Memory B cell (primary cell): ENCODE measurements at places on chromosomes 1 and 21.
A peak's percentile ranks its signal among the peaks of the same experiment; 100 is the strongest.

- H3K27me3 ChIP-seq: no peaks in the 10 kb centered on the region
- peaks cover 6% of the 10 kb centered on the region for H3K4me1 ChIP-seq
- no peak overlapping the region for H3K27ac ChIP-seq
Observed at GRCh38 chr1:86648255-86648654, 56.1 kb upstream of the SH3GLB1 start.

DNA sequence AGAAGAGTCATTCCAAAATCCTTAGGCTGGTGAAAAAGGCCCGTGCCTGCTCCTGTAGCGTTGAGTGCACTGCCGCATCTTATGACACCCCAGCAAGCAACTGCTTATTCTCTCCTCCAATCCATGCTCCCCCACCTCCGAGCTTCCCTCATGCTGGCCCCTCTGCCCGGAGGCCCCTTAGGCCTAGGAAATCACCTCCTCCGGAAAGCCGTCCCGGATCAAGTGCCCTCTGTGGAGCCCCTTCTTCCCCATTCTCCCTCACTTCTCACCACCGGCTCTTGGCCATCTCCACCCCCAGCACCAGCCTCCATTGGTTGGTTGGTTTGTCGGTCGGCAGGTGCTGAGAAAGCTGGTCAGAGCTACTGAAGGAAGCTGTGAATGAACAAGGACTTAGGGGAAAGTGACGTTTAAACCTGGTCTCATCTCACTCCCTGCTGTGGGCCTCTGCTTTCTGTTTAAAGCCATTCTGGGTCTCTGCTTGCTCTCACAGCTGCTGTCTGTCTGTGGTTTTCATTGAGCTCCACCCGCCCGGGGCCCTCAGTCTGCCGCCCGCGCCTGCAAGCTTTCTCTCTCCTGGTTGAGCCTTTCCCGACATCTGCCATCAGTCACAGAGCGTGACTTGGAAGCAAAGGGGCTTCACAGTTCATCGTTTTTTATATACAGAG, 122.2 kb downstream of the KCNN3 start:
- H3K4me1 ChIP-seq: peaks cover 11% of the 10 kb centered on the region
- peak overlapping the region; percentile 3 for H3K4me3 ChIP-seq
- H3K27me3 ChIP-seq: peaks cover 29% of the 10 kb centered on the region
- no peaks in the 10 kb centered on the region for H3K36me3 ChIP-seq

DNA sequence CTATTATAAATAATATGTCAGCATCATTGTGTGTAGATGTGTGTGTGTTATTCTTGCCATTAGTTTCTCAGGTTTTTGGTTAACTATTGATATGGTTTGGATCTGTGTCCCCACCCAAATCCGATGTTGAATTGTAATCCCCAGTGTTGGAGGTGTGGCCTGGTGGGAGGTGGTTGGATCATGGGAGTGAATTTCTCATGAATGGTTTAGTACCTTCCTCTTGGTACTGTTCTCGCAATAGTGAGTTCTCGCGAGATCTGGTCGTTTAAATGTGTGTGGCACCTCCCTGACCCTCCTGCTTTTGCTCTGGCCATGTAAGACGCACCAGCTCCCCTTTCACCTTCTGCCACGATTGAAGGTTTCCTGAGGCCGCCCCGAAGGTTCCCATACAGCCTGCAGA, 9.6 kb upstream of the POFUT2 start:
- peaks cover 6% of the 10 kb centered on the region for H3K27me3 ChIP-seq
- H3K27ac ChIP-seq: no peak overlapping the region
- H3K36me3 ChIP-seq: peaks cover 2% of the 10 kb centered on the region
- peaks cover 14% of the 10 kb centered on the region for H3K4me1 ChIP-seq
- no peak for DNase-seq

- no peak overlapping the region for H3K27ac ChIP-seq
- DNase-seq: no peak
- H3K4me1 ChIP-seq: no peaks in the 10 kb centered on the region
- H3K27me3 ChIP-seq: peaks cover 17% of the 10 kb centered on the region
- H3K4me3 ChIP-seq: no peak overlapping the region
- no peaks in the 10 kb centered on the region for H3K36me3 ChIP-seq
Observed at GRCh38 chr1:37424523-37424922, 49.9 kb upstream of the ZC3H12A start.

- DNase-seq: no peak
- peaks cover 6% of the 10 kb centered on the region for H3K27me3 ChIP-seq
- no peak overlapping the region for H3K4me3 ChIP-seq
- H3K36me3 ChIP-seq: no peaks in the 10 kb centered on the region
- no peak overlapping the region for H3K27ac ChIP-seq
Observed at GRCh38 chr1:109529881-109530456, 9.7 kb upstream of the GPR61 start.

GRCh38 chr1:3420218-3420951, 34.1 kb upstream of the ARHGEF16 start:
- DNase-seq: no peak
- H3K4me1 ChIP-seq: peaks cover 4% of the 10 kb centered on the region
- no peak overlapping the region for H3K4me3 ChIP-seq
- H3K27me3 ChIP-seq: peaks cover 10% of the 10 kb centered on the region
- H3K36me3 ChIP-seq: no peaks in the 10 kb centered on the region
- no peak overlapping the region for H3K27ac ChIP-seq

DNA sequence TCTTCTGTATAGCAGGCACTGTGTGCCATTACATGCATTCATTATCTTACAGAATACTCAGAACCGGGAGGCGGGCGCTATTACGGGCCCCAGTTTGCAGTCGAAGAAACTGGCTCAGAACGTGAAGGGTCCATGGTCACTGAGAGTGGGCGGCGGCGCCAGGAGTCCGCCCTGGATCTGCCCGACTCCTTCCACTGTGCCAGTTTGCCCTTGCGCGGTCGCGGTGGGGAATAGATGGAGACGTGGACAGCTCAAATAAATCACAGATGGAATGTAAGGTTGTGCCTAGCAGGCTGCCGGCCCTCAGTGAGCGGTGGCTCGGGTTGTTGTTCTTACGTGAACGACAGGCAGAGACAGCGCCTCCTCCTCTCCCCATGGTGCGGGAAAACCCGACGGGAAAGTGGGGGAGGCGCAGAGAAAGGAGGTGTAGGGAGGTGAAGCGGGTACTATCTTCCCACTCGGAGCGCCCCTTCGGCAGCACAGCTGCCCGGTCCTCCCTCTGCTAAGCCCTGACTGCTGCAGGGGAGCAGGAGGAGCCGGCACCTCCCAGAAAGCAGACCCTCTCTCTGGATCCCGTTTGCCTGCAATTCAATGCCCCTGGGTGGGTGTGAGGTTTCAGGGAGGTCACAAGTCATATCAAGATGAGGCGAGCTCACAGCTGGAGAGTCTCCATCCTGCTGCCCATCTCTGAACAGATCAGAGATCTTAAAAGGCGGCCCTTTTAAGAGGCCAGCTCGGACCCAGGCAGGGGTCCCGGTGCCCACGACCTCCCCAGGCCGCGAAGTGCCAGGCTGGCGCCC, 1.1 kb downstream of the COL9A2 start:
- no peak for DNase-seq
- peak overlapping the region; percentile 83 for H3K4me3 ChIP-seq
- peaks cover 38% of the 10 kb centered on the region for H3K4me1 ChIP-seq
- H3K27ac ChIP-seq: peak overlapping the region; percentile 77

- H3K36me3 ChIP-seq: peaks cover 28% of the 10 kb centered on the region
- no peaks in the 10 kb centered on the region for H3K27me3 ChIP-seq
- H3K4me1 ChIP-seq: peaks cover 21% of the 10 kb centered on the region
- no peak overlapping the region for H3K27ac ChIP-seq
Observed at GRCh38 chr1:46611691-46612221, 4.9 kb downstream of the MOB3C start.

- no peak overlapping the region for H3K27ac ChIP-seq
- no peak overlapping the region for H3K4me3 ChIP-seq
- DNase-seq: no peak
Observed at GRCh38 chr1:68151690-68152089, 80.6 kb downstream of the WLS start.

DNA sequence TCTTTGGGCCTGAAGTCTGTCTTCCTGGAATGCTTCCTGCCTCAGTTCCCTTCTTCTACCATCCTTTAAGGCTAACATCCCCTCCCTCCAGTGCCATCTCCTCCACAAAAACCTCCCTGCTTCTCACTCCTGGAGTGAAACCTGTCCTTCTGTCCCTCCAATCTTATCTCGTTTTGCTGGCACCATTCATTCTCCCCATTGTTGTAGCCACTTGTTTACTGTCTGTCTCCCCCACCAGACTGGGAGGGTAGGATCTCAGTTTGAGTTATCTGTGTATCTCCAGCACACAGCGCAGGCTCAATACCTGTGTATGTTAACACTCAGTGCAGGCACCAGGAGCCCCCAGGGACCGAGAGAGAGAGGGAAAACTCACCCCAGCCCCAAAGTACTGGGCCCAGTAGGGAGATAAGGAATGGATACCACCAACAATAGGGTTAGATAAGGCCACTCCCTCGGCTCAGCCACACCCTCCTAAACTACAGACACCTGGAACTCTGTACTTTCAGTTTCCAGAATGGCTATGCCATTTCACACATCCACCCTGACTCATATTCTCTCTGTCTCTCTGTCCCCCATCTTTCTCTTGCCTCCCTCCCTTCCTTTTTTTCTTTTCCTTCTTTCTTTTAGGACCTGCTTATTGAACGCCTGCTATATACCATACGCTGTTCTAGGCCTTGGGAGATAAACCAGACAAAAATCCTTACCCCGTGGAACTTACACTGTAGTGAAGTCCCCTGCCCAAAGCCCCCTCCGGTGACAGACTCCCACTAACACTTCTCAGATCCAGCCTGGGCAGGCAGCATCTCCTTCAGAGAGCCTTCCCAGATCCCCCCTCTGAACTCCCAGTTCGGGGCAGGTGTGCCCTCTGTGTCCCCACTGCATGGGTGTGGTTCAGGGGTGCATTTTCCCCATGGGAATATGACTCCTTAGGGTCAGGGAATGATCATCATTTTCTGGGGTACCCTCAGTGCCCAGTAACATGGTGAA, 3.3 kb upstream of the SSBP3 start:
- no peaks in the 10 kb centered on the region for H3K36me3 ChIP-seq
- peak overlapping the region; percentile 48 for H3K4me3 ChIP-seq
- H3K4me1 ChIP-seq: peaks cover 25% of the 10 kb centered on the region
- H3K27ac ChIP-seq: peak overlapping the region; percentile 64
- DNase-seq: no peak
- H3K27me3 ChIP-seq: no peaks in the 10 kb centered on the region

DNA sequence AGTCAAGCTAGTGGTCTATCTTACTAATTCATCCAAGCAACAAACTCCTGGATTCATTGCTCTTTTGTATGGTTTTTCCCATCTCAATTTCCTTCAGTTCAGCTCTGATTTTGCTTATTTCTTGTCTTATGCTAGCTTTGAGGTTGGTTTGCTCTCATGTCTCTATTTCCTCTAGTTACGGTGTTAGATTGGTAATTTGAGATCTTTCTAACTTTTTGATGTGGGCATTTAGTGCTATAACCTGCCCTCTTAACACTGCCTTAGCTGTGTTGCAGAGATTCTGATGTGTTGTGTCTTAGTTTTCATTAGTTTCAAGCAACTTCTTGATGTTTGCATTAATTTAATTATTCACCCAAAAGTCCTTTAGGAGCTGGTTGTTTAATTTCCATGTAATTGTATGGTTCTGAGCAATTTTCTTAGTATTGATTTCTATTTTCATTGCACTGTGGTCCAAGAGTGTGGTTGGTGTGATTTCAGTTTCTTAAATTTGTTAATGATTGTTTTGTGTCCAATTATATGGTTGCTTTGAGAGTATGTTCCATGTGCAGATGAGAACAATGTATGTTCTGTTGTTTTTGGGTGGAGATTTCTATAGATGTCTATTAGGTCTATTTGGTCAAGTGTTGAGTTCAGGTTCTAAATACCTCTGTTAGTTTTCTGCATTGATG, 154.6 kb downstream of the PLPPR5 start:
- no peaks in the 10 kb centered on the region for H3K4me1 ChIP-seq
- DNase-seq: no peak
- no peaks in the 10 kb centered on the region for H3K27me3 ChIP-seq
- H3K4me3 ChIP-seq: no peak overlapping the region

GRCh38 chr1:62209931-62210595, 15.4 kb downstream of the L1TD1 start:
- H3K36me3 ChIP-seq: peaks cover 8% of the 10 kb centered on the region
- no peak for DNase-seq
- H3K27ac ChIP-seq: no peak overlapping the region
- no peaks in the 10 kb centered on the region for H3K4me1 ChIP-seq
- H3K27me3 ChIP-seq: peaks cover 2% of the 10 kb centered on the region

- peak overlapping the region; percentile 39 for H3K4me3 ChIP-seq
- no peaks in the 10 kb centered on the region for H3K27me3 ChIP-seq
Observed at GRCh38 chr1:219088778-219089557, 84.7 kb upstream of the LYPLAL1 start.

DNA sequence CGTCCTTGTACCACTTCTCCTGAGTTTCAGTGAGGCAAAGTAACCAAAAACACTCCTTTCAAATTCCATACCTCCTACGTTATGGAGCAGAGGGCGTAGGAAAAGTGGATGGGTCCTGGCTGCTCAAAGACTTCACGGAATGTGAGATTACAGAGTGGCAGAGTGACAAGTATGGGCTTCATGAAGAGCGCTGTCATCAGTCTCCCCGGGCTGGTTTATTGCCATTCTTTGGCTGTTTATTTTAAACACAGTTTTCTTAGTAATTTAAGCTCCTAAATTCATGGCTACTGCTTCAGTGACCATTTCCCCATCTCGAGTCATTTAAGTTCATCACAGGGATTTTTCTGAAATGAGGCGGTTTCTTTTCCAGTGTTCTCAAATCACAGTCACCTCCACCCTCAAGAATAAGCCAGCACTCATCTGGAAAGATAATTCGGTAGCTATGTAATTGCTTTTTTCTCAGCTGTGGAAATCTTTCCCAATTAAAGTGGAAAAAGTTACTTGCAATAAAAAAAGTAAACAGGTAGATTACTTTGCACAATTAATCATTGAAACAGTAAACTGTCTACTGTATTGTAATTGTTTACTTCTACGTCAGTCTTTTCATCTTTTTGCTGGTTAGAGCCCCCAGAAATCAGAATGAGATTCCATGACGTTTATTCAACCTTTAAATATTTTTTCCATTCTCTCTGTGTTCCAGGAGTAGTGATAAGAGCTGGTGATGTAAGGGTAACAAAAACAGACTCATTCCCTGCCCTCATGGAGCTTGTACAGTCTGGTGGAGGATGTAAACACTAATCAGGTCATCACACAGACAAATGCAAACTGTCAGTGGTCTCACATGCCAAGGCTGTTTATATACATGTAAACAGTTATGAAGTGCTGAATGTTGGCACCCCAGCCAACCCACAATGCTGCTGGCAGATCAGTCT, 3.0 kb upstream of the SMYD2 start:
- no peak overlapping the region for H3K4me3 ChIP-seq
- H3K4me1 ChIP-seq: peaks cover 22% of the 10 kb centered on the region
- DNase-seq: no peak
- H3K27me3 ChIP-seq: no peaks in the 10 kb centered on the region

- H3K36me3 ChIP-seq: no peaks in the 10 kb centered on the region
- H3K4me3 ChIP-seq: no peak overlapping the region
- DNase-seq: no peak
- peaks cover 6% of the 10 kb centered on the region for H3K4me1 ChIP-seq
- no peak overlapping the region for H3K27ac ChIP-seq
Observed at GRCh38 chr1:6352138-6352563, 41.4 kb downstream of the ACOT7 start.
